ENCODE measurements at places on chromosomes 5 and 9.

DNA sequence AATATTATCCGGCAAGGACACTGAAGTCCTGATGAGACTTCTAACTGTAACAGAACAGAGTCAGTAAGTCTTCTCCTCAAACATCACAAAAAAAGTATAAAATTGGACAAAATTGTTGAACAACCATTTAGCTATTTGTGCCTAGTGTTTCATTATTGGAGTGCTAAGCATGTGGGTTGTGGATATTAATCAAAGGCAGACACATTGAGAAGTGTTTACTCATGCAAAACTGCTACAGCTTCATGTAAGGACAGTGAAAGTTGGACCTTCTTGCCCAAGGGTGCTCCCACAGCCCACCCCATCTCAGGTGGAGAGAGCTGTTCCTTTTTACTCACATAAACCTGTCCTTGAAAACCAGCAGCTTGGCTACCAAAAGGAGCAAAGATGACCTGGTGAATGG is 355.1 kb upstream of the DAB2 start:
- DNase-seq, result no peak

GRCh38 chr9:126014726-126015125 is 267.6 kb downstream of the PBX3 start:
- DNase-seq, result no peak

DNA sequence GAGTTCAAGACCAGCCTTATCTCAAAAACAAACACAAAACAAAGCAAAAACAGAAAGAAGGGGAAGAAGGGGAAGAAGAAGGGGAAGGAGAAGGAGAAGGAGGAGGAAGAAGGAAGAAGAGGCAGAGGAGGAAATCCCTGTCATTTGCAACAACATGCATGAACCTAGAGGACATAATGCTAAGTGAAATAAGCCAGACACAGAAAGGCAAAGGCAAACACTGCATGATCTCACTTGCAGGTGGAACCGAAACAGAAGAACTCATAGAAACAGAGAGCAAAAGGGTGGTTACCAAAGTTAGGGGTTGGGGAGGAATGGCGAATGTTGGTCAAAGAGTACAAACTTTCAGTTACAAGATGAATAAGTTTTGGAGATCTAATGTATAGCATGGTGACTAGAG is 135.4 kb downstream of the UGCG start:
- DNase-seq, result no peak

DNA sequence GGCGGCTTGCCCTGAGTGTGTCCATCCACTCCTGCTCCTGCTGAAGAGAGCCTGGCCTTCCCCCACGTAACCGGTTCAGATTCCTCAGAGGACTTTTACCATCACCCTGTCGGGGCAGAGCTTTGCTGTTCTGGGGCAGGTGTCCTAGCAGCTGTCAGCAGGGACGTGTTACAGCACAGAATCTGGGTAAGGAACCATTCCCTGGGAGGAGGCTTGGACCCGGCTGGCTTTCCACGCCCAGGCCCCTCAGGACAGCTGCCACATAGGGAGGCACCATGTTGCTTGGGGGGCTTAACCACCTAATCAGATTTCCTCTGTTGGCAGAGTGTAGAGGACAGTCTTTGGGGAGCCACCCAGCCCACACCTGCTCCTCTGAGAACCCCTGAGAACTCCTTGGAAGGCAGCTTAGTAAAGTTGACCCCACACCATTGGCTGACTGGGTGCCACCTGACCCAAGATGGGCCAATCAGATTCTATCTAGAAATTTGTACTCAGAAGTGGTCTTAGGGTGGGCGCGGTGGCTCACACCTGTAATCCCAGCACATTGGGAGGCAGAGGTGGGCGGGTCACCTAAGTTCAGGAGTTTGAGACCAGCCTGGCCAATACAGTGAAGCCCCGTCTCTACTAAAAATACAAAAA is 23.3 kb upstream of the EEIG1 start:
- DNase-seq, result no peak

DNA sequence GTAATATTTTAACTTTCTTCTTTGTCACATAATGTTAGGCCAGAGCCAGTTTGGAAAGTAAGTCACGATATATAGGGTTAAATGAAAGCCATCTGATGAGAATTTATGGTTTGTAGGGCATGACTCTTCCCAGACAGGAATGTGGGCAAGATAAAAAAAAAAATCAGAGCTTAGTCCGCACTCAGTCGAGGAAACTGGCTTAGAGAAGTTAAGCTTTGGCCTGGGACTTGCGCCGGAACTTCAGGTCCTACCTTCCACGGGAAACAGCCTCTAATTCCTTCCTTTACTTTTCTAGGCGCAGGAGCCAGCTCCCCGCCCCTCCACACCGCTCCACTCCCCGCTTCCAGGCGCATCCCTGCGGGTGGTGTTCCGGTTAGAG is 475 bp downstream of the DDX31 start:
- DNase-seq, result no peak

DNA sequence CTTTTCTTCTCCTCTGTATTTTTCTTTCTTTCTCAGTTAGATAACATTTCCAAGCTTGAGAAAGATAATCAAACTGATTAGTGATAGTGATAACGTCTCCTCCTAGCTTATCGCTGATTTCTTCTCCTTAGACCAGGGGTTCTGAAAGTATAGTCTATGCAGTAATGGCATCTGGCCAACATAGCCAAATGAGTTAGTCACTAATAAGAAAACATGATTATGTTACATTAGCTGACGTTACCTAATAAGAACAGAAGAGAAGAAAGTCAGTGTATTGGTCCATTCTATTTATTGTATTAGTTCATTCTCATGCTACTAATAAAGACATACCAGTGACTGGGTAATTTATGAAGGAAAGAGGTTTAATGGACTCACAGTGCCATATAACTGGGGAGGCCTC is 111.2 kb downstream of the STRBP start:
- DNase-seq, result no peak

DNA sequence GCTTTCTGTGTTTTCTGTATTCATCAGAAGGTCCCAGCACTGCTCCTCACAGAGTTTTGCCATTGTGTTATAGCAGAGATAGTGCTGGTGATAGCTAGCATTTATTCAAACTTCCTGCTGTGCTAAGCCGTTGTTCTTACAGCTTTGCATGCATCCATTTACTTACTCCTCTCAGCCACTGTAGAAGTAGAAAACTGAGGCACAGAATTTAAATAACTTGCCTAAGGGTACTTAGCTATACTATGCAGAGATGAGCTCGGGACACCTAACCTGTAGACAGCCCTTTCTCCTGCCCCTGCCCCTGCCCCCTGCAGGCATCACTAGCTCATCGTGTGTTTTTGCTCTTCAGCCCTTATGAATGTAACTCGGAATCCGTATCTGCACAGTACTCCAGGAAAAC is 227.6 kb downstream of the SAXO1 start:
- no peak for DNase-seq

GRCh38 chr5:75668445-75668844 is 48.8 kb downstream of the POC5 start:
- no peak for DNase-seq

GRCh38 chr5:131109540-131110255 is 55.4 kb downstream of the HINT1 start:
- no peak for DNase-seq

DNA sequence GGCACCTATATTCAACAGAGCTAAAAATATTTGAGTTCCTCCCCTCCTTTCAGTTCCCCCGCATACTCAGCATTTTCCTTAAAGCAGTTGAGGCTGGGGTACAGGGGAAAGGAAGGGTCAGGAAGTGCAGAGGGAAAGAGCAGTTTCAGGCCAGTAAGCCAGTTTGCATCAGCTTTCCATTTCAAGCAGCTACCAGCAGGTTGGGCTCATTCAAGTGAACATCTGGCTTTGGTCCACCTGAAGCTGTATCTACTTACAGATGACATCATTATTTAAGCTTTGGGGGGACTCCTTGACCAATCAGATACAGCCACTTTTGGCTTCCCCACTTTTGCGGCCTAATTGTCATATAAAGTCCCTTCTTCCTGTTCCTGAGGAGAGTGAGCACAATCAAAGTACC is 8.2 kb upstream of the ACO1 start:
- no peak for DNase-seq

- DNase-seq, result no peak
These were observed 377.9 kb upstream of the ITGA1 start for GRCh38 chr5:52409835-52410234.

DNA sequence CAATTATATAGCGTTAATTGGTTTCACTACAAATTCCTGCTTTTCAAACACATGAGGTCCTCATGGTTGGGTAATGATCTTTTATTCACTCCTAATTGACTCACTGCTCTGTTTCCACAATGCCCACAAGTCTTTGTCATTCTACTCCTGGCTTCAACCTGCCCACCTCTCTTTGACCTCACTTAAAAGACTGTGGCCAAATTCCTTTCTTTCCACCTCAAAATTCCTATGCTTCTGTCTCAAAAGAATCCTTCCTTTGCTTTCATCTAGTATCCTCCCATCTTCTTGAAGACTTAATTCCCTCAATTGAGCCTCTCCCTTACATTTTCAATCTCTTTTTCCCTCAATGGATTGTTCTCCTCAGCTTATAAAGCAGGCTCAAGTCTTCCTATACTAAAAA is 4.9 kb downstream of the APBA1 start:
- no peak for DNase-seq

DNA sequence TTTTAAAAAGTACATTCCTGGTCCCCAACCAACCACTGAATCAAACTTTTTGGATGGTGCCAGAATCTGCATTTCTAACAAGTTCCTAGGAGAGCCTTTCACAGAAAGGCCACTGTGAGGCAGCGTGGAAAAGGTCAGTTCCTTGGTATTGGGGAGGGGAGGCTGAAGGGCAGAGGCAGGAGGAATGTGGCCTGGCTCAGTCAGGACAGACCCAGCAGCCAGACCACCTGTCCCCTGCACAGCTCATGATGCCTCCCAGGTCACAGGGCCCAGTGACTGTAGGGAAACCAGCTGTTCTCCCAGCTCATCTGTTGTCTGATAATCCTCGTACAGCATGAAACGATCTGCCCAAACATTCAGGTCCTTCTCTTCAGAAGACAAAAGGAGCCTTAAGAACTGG is 132.9 kb downstream of the LHFPL2 start:
- no peak for DNase-seq

GRCh38 chr9:73118898-73119554 is 32.6 kb upstream of the ANXA1 start:
- no peak for DNase-seq

DNA sequence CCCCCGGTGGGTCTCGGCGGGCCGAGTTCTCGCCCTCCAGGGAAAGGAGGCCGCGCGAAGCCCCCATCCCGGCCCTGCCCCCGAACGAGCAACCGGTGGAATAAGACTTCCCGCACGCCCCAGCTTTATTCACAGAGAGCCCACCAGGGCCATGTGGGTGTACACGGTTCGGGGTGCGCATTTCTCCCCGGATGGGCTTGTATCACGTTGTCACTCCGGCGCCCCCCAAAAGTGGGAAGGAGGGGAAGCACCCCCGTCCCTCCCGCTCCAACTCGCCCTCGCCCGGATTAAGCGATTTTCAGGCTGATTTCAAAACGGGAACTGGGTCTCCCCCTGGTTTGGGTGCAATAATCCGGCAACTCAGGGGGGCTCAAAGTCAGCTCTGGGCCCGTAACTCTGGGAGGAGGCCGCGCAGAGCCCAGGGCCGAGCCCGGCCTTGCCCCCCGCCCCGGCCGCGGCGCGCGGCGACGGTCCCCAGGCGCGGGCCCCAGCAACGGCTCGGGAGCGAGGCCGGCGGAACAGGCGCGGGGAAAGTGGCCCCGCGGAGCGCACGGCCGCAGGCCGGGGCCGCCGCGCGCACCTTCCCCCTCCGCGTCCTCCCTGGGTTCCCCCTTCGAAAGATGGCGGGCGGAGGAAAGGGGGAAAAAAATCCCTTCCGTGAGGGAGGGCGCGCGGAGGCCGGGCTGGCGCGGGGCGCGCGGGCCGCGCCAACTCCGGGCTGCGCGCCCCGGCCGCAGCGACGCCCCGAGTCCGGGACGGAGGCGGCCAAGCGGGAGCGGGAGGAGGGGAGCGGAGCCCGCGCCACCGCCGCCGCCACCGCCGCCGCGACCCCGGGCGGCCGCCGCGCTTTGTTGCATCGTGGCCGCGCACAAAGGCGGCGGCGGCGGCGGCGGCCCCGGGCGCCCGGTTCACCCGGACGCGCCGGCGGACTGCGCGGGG is 644 bp downstream of the BRD3 start:
- peak; percentile 43 for DNase-seq

GRCh38 chr5:1753490-1753889 is 46.1 kb downstream of the MRPL36 start:
- DNase-seq, result no peak

DNA sequence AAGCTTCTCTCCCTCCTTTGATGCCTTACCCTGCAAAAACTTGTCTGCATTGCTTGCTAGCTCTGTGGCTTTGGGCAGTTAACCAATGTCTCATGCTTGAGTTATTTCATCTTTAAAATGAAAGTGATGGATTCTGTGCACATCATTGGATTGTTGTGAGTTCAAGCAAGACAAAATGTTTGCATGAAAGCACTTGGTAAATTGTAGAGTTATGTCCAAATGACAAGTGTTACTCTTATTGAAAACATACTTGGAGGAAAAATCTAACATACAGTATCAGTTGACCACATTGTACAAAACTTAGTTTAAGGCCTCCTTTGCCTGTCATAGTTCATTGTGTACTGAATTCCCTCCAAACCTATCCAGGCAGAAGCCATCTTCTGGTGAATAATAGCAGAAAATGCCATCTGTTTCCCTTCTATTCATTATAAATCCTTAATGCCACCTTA is 30.0 kb downstream of the TGFBR1 start:
- no peak for DNase-seq

- DNase-seq, result no peak
These were observed 161.7 kb downstream of the MAST4 start for GRCh38 chr5:66757834-66758371.

GRCh38 chr9:84519413-84519812 is 150.1 kb upstream of the NTRK2 start:
- DNase-seq, result no peak

DNA sequence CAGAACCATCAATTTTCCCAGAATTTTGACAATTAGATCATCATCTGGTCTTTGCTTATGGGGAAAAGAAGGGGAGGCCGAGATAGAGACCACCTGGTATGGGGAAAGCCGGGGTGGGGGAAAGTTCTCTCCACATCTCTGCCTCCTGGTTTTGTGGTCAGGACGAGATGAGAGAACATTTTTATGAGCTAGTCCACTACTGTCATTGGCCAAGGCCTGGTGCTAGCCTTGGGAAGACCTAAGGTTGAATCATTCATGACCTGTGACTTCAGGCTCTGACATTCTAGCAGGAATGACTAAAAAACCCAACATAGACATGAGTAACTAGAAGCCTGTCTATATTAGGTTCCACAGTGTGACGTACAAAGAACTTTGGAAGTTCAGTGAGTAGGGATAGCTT is 135.2 kb downstream of the PTTG1 start:
- DNase-seq, result no peak

- no peak for DNase-seq
These were observed 7.4 kb downstream of the TMOD1 start for GRCh38 chr9:97508852-97509251.

- no peak for DNase-seq
These were observed 169.9 kb downstream of the EFNA5 start for GRCh38 chr5:107500840-107501239.

- peak; percentile 61 for DNase-seq
These were observed 564 bp downstream of the SLC25A25 start for GRCh38 chr9:128068386-128069205.

- DNase-seq, result no peak
These were observed 186.4 kb downstream of the CDK5RAP2 start for GRCh38 chr9:120393386-120394057.

- no peak for DNase-seq
These were observed 48.7 kb upstream of the C5orf58 start for GRCh38 chr5:170183816-170184687.

GRCh38 chr9:137974746-137975526 is 97.4 kb downstream of the CACNA1B start:
- DNase-seq, result no peak

GRCh38 chr9:81052846-81053245 is 636.5 kb downstream of the TLE1 start:
- DNase-seq, result no peak

- no peak for DNase-seq
These were observed 157.7 kb upstream of the SLC12A2 start for GRCh38 chr5:127925916-127926315.

All from activated gamma-delta T cell (primary cell).